ENCODE measurements at places on chromosomes 16 and 17.

GRCh38 chr16:78333808-78334207 lies 234.4 kb downstream of the WWOX start:
- DNase-seq, result no peak

DNA sequence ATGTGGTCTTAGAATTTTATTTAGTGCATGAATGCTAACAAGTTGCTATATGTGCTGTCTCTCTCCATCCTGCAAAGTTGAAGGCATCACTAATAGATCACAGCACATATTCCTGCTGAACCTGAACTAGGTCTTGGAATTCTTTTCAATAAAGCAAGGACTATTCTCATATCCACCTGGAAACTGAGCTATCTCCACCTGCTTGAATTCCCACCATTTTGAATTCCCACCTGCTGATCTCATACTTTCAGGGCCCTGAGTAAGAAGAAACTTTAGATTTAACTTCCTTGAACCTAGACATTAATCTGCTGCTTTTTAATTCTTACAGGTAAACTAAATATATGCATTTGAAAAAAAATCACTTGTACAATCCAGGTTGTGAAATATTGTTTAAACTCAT lies 445.3 kb upstream of the CCL2 start:
- DNase-seq, result no peak

DNA sequence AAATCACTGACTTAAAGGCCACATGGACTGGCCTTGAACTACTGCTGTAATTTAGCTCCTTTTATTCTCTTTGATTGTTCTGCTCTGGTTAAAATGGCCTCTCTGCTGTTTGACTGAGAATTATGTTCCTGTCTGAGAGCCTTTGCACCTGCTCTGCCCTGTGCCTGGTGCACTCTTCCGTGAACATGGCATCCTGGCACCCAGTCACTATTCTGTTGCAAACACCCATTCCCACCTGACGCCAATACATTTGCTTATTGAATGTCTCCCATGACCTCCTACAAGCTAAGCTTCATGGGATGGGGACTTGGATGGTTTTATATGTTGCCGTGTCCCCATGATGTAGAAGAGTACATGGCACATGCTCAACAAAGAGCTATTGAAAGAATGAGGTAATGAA lies 20.1 kb downstream of the HSD17B2 start:
- no peak for DNase-seq

DNA sequence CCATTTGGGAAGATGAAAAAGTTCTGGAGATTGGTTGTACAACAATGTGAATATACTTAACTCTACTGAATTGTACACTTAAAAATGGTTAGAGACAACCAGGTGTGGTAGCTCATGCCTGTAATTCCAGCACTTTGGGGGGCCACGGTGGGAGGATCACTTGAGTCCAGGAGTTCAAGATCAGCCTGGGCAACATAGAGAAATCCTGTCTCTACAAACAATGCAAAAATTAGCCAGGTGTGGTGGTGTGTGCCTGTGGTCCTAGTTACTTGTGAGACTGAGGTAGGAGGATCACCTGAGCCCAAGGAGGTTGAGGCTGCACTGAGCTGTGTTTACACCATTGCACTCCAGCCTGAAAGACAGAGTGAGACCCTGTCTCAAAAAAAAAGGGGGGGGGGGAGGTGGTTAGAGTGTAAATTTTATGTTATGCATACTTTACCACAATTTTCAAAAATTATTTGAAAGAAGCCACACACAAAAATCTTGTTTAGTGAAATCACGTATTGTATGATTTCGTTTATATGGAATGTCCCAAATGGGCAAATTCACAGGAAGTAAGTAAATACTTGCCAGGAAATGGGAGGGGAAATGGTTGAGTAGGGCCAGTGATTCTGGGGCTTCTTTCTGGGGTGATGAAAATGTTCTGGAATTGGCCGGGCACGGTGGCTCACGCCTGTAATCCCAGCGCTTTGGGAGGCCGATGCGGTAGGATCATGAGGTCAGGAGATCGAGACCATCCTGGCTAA lies 37.1 kb upstream of the AMZ2 start:
- no peak for DNase-seq

DNA sequence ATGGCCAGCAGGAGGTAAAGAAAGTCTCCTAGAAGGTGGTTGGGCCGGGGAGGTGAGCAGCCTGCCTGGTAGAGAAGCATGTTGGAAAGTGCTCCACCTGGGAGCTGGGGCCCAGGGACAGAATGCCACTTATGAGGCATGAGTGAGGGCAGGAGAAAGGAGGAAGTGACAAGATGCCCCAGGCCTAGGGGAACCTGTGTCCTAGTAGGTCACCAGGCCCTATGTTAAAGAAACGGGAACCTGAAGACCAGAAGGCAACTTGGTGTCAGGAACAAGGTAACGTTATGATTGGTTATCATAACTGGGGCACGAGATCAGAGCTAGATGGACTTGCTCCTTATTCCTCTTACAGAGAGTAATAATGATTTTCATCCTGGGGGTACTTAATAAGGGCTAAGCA lies 34.3 kb downstream of the PITPNC1 start:
- DNase-seq, result no peak

- DNase-seq, result no peak
Observed at GRCh38 chr17:9218064-9218635, 196.8 kb downstream of the NTN1 start.

GRCh38 chr16:23561586-23561985 lies 4.1 kb downstream of the UBFD1 start:
- no peak for DNase-seq
